WTC11 (cell line): ENCODE measurements at places on chromosomes 4 and X.
A peak's percentile ranks its signal among the peaks of the same experiment; 100 is the strongest.

GRCh38 chrX:78199851-78200250 is 60.4 kb upstream of the TAF9B start:
- DNase-seq = no peak

DNA sequence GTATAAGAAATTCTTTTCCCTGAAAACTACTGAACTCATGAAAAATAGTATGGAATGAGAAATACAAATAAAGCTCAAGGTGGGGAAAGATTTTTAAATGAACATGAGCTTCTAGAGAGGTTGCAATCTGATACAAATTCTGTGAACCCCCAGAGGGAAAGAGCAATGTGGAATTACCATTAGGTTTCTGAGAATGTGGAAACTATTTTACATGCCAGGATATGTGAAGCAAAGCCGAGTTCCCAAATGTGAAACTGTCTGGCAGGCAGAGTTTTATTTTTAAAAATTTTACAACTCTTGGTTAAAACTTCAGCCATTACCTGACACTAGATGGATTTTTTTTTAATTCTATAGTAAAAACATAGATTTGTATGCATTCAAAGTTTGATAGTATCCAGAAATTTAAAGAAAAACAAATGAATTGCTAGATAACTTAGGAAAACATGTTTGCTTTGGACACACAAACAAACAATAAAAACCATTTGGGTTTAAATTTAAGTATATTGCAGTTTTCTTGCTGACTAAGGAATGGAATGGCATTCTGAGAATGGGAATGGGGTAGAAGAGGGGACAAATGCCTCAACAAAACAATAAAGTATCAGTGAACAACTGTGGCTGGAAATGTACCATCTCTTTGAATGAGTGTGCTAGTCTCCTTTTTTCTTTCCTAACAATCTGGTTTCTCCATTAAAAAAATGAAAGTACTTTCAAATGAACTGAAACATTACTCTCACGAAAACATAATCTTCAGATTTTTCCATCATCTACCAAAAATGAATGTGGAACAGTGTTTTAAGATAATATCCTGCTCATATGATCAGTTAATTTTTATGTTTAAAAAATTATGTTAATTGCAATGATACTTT is 99.6 kb downstream of the PCDH18 start:
- no peak for DNase-seq

- DNase-seq = peak; percentile 26
Observed at GRCh38 chr4:123747016-123747415, 350.4 kb downstream of the SPRY1 start.

- no peak for DNase-seq
Observed at GRCh38 chr4:56330691-56331090, 56.6 kb downstream of the AASDH start.

- peak; percentile 46 for DNase-seq
Observed at GRCh38 chr4:72909461-72909860, 160.1 kb downstream of the COX18 start.

- no peak for DNase-seq
Observed at GRCh38 chr4:144589512-144589911, 56.4 kb upstream of the HHIP start.

GRCh38 chr4:150585611-150586010 is 3.7 kb downstream of the MAB21L2 start:
- DNase-seq = no peak

DNA sequence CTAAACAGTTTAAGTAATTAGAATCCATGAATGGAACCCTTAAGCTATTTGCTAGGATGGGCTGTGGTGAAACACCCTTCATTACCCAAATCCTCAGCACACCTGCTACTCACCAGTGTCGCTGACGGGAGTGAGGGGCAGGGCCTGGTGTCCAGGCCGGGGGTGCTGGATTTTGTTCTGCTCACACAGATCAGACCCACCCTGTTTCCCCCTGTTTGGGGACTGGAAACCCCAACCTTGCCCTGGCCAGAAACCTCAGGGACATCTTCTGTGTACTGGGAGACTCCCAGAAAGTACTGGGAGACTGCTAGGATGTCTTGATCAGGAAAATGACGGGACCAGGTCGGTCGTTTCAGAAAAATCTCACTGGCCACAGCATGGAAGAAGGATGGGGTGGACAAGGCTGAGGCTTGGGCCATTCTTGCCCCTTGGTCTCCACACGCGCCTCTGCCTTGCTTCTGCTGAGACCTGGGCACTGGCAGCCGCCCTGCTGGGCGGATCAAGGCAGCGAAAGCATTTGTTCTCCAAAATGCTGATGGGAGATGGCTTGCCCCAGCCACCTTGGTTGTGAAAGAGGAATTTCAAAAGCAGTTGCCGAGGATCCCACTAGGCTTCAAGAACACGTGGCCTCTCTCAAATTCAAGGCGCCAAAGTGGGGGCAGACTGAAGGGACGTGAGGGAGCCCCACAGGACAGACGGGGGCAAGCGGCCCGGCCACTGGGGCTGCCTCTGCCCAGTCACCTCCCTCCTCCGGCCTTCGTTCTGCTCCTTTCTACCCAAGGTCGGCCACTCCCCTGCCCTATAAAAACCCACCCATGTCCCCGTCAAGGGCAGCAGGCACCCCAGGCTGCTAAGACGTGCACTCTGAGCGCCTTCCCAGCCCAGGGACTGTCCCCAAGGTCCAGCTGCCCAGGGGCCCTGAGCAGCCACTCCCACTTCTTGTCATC is 23.5 kb upstream of the PDE6B start:
- DNase-seq = no peak

DNA sequence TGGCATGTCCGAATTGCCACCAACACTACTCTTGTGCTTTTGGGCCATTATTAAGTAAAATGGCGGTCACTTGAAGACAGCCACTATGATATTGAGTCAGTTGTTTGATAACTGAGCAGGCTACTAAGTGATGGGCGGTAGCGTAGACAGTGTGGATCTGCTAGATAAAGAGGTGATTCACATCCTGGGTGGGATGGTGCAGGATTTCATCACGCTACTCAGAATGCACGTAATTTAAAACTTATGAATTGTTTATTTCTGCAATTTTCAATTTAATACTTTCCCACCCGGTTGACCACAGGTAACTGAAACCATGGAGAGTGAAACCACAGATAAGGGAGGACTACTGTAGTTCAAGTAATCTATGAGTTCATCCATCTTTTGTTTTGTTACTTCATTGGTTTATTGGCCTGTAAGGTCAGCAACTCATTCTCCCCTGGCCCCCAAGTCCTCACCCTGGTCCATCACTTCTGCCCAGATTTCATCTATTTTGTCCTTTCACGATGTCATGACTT is 2.9 kb downstream of the ARAF start:
- no peak for DNase-seq

DNA sequence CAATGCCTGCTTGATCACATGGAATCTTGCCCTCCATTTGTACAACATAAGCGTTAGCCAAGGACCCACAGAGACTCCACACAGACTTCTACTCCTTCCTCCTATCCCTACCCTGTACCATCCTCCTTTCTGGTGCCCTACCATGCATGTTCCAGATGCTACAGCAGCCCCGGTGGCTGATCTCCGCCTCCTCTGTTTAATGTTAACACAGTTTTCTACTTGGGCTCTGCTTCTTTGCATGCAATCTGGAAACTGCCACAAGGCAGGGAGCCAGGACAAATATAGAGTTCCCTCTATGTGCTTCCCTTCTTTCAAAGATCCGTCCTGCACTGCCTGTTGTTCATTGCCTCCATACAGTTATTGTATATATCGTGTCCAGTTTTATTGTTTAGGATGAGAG is 368.6 kb upstream of the TENM3 start:
- no peak for DNase-seq

DNA sequence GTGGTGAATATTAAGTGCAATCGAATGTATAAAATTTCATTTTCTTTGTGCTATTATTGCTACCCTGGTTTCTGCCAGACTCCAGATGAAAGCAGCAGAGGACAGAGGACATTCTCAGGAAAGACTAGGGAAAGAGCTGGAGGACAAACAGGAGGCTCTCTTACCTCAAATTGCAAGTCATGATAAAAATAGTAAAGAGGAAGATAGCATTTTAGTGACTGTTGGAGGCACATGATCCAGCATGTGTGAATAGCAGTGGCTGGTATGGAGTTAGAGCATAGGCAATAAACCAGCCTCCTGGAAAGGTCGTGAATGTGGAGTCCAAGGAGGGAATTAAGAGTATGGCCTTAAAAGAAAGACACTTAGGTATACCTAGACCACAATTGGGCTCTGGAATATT is 1040.0 kb downstream of the STPG2 start:
- DNase-seq = no peak

DNA sequence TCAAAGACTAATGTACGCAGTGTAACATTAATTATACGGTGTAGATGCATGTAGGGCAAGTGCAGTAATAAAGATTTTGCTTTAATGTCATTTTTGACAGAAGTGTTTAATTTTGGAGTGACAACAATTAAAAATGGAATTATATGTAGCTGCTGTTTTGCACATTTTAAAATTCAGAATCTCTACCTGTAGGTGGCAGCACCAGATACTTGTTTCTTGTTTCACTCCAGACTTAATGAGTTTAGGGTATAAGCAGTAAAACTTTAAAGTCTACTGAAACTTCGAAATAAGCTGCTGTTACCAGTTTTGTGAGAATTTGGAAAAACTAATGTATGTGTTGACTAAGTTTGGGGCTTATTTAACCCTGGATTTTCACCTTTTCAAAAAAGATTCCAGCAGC is 144.9 kb downstream of the POLA1 start:
- DNase-seq = no peak

- no peak for DNase-seq
Observed at GRCh38 chr4:15100994-15101695, 98.9 kb downstream of the CPEB2 start.

DNA sequence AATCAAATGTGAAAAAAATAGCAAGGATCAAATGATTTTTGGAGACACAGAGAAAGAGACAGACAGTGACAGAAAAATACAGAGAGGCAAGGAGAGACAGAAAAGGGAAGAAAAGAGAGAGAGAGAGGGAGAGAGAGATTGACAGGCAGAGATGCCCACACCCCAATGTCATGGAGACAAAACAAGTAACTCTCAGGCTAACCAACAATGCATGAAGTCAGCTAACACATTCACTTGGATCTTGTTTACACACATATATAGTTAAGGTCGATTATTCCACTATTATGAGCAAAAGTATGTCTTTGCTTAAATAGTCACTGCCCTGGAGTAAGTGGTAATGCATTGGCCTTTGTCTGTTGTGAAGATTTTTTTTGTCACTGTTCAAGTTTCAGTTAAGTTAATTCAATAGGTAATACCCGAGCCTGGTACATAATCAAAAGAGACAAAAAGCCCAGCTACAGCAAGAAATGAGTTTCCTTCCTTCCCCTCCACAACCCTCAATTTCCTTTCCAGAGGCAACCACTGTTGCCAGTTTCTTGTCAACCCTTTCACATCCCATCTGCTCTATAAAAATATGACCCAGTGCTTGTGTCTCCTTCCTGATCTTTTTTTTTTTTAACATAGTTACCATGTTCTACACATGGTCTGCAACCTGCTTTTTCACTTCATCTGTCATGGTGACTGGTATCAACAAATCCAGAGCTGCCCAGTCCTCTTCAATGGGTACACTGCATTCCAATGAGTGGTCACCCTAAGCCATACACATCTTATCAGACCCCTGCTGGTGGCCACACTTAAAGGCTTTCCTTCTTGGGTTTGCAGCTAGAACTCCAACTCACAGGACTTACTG is 52.1 kb downstream of the PROM1 start:
- no peak for DNase-seq

- no peak for DNase-seq
Observed at GRCh38 chr4:70239131-70239883, 3.1 kb upstream of the CSN3 start.

DNA sequence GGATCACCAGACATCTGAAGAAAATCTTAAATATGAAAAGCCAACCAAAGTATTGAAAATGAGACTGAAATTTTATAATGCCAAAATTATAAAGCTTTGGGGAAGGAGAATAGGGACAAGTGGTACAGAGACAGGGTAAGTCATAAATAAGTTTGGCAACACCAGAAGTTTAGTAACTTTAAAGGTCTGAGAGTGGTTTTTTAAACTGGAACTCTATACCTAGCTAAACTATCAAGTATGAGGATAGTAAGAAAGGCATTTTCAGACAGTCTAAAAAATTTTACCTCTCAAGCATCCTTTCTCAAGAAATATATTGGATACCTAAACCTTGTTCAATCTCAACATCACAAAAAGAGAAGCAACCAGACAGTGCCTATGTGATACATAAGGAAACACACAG is 92.4 kb downstream of the ANKRD17 start:
- DNase-seq = no peak

GRCh38 chrX:153636716-153637115 is 10.3 kb upstream of the DUSP9 start:
- DNase-seq = no peak

DNA sequence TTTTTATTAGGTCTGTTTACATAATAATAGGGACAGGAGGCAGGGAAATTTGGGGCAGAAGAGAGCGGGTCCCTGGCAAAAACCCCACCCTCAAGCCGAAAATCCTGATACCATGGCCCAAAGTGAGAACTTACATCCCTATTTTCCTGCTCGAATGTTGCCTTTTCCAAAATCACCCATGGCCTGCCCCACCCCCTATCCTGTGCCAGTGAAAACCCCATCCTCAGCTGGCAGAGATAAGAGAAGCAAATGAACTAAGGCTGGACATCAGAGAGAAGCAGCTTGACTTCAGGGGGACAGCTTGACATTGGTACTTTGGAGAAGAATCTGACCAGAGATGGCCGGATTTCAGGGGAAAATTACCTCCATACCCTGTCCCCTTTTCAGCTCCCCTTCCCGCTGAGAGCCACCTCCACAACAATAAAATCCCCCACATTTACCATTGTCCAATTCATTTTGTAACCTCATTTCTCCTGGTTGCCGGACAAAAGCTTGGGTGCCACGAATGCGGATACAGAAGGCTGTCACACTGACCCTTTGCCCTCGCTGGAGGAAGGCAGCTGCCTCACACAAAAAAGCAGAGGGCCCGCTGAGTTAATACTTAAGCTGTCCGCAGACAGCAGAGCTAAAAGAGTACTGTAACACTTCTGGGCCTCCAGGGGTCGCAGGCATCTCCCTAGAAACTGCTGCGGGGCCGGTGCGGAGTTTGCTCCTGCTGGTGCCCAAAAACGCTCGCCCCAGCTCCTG is 196.2 kb downstream of the SNCA start:
- DNase-seq = peak; percentile 87

GRCh38 chrX:40097504-40098263 is at the start of gene BCOR:
Gene BCOR (minus strand): TSS chrX:40097958. CDS start chrX:40077929, 20,029 bp downstream.
- peak; percentile 60 for DNase-seq

- DNase-seq = peak; percentile 89
Observed at GRCh38 chr4:683982-684622, 4.8 kb downstream of the SLC49A3 start.

DNA sequence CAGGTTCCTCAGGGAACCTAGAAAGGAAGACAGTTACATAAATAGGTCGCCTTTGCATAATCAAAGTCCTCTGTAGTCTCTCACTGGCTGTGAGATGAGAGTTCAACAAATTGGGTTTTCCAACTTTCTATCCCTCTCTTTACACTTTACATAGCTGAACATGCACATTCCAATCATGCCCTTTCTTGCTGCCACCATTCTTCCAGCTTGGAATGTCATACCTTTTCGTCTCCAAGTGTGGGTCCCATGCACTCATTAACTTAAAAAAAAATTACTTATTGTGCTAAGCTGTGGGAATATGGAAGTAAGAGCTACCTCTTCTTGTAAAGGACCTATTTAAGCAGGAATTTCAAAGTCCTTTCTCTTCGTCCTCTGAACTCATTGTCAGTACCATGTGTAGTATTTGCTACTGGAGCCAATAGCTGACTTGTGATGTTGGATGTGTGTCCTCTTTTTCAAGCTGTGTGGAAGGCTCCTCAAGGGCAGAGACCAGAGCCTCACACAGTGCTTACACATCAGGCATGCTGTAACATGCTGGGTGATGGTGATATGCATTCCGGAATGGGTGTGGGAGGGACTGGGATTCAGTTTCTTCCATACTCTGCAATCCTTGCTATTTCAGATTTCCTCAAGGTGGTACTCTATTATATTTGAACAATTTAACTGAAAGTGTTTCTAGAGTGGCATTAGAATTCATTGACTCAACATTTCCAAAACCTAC is 7.1 kb downstream of the ENOPH1 start:
- DNase-seq = no peak
